Activated CD8-positive, alpha-beta memory T cell treated with anti-CD3 and anti-CD28 coated beads, Interleukin-2, amount 50 U/mL, for 4 hours (primary cell): ENCODE measurements at places on chromosomes 3 and 15.

DNA sequence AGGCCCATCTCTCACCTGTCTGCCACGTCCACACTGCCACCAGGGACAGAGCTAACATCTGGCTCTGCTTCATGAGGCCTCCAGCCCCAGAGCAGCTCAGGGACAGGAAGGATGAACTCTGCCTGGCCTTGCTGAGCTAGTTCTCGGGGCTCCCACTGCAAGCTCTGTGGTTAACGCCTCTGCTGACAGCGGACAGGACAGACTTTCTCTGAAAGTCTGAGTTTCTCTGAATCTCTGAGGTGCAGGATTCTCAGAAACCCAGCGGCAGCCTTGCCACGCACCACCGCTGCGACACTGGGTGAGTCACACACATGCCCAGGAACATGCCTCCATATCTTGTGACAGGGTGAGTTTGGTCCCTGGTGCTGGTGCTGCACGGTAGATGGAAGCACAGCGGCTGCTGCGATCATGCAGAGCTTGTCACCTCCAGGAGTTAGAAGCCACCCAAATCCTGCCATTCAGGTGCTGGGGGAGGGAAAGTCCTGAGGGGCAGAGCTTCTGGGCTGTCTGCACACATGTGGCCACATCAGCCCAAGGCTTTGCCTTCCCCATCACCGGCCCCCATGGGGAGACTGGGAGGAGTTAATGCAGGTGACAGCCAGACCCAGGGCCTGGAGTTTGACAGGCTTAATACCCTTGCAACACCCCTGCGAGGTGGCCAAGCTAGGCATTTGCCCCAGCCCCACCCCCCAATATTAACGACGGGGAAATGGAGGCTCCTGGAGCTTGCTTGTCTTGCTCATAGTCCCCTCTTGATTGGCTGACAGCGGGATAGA lies 267.0 kb downstream of the PLCL2 start:
- DNase-seq = peak; percentile 80

DNA sequence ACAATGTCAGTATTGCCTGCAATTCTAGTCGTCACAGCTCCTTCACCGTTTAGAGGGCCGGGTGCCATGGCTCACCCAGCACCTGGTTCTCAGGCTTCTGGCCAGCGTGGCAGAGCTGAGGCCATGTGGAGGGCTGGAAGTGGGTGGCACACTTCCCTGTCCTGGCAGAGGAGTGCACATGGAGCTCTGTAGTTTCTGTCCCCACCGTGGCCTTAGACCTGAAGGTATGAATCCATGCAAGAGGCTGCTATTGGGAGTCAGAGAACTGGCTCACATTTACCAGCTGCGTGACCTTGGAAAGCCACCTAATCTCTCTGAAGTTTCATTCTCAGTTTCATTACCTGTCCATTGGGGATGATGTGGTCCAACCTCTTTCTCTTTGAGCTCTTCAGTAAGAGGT lies 22.2 kb downstream of the EPHB1 start:
- DNase-seq = no peak

DNA sequence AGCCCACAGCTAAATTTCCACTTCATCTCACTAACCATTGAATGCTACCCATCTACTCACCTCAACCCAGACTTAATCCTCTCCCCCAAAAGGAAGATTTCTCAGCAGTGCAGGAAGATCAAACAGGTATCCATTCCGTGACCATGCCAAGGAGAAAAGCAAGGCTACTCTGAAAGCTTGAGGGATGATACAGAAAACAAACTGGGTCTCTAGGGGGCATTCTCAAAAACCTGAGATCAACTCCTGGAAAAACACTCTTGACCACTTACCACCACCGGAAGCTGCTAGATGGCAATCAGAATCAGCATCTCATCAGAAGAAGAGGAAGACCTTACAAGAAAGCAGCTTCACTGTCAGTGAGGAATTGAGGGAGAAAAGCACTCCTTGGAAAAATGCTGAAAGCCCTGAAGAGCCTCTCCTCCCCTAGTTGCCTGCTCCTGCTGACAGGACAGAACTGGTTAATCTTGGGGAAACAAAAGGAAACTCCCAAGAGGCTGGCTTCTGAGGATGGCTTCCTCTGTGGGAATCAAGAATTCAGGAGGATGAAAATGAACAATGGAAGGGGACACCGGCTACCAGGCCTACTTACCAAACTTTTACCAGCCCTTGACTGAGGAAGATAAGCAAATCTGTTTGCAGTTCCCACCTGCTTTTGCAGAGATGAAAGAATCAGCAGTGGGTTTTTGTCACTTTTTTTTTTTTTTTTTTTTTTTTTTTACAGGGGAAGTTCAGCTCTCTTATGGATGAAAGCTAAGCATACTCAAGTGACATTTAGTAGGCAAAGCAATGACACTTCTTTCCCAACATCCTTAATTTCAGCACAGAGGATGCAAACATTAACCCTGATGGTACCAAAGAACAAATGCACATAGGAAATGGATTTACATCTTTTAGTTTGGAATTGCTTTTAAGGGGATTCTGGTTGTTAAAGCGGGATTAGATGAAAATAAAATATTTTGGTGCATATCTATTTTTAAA lies at the start of gene ATP8B4:
Gene ATP8B4 (minus strand): TSS at position 171 of the 978 bp plus-strand sequence. CDS start 12,267 bp downstream, outside the sequence.
- DNase-seq = no peak

- DNase-seq = no peak
Observed at GRCh38 chr3:88742106-88742505, 365.3 kb upstream of the EPHA3 start.

GRCh38 chr3:171660188-171660587 lies 150.1 kb downstream of the PLD1 start:
- no peak for DNase-seq

- no peak for DNase-seq
Observed at GRCh38 chr15:57534281-57534680, 57.4 kb upstream of the MYZAP start.

DNA sequence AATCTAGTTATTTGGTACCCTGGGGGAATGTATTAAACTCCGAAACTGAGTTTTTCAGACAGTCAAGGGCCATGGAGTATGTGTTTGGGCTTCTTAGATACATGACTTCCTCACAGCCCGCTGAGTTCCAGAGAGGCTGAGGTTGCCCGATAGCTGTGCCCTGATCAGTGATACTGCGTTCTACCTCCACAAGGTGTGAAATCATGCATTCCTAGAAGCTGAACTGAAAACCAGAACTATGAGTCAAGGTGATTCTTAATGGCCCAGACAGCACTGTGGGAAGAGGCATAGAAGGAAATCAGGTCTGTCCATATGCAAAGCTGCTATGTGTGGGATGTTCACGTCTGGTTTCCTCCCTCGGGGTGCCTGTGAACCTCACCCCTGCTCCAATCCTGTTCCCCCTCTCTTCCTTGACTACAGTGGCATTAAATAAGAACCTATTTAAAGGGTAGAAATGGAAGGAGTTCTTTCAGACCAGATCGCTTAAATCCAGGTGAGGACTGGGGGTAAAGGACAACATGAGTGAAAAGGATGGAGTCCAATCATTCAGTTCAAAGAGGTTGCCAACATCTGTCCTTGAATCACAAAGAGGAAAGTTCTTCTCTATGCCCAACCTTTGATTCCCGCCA lies 74.3 kb downstream of the MYO1E start:
- no peak for DNase-seq

GRCh38 chr3:84125201-84125721 lies 833.5 kb upstream of the CADM2 start:
- DNase-seq = no peak

DNA sequence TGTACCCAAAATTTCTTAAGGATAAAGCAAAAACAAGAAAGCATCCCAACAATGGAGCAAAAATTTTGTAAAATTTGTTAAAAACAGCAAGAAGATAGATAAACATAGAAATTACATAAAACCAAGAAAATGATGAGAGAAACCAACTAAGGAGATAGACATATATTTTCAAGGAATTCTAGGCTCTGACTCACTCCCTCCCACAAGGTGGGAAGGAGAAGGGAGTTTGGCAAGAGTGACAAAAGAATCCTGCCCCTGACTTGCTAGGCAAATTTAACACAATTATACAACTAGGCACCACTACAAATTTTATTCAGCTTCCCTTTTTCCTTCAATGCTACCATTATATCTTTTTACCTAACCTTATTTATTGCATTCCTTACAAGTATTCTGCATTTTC lies 70.9 kb downstream of the MYO9A start:
- DNase-seq = no peak

GRCh38 chr3:23601091-23601822 lies 204.5 kb upstream of the UBE2E1 start:
- no peak for DNase-seq

GRCh38 chr3:100401674-100402041 lies 319 bp downstream of the LNP1 start:
- DNase-seq = peak; percentile 49
